Astrocyte of the hippocampus (primary cell): ENCODE measurements at places on chromosomes 2 and 18.

GRCh38 chr18:25284861-25285550 is 67.0 kb downstream of the ZNF521 start:
- DNase-seq, result peak; percentile 33

- peak; percentile 8 for DNase-seq
These were observed 2.5 kb downstream of the MYCN start for GRCh38 chr2:15942711-15943345.

DNA sequence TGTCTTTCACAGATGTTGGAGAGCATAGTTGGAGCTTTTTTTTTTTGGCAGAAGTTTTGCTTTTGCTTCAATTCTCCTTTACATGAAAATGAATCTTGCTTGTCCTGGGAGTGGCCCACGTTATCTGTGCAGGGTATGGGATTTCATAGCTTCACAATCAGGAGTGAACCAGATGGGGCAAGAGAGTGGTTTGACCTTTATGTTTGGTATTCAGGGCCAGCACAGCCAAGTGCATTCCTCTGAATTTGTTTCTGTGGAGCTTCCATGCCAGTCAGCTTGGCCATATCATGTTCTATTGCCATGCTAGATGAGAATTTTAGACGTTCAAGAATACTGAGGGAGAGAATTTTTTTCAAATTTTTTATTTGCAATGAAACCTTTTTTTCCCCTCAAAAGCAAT is 116.6 kb downstream of the PRPF40A start:
- no peak for DNase-seq

DNA sequence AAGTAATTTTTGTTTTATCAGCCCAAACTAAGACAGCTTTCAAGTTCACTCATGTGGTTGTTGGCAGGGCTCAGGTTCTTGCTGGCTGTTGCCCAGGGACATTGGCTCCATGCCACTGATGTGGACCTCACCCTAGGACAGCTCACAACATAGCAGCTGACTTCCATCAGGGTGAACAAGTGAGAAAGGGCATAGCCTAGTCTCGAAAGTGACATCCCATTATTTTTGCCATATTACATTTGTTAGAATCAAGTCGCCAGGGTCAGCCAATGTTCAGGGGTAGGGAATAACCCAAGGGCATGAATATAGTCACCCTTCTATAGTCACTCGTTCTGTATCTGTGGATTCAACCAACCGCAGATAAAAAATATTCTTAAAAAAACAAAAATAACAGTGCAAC is 10.7 kb upstream of the CWC22 start:
- DNase-seq, result peak; percentile 73

- DNase-seq, result no peak
These were observed 705.9 kb downstream of the CCDC85A start for GRCh38 chr2:56889738-56890137.

DNA sequence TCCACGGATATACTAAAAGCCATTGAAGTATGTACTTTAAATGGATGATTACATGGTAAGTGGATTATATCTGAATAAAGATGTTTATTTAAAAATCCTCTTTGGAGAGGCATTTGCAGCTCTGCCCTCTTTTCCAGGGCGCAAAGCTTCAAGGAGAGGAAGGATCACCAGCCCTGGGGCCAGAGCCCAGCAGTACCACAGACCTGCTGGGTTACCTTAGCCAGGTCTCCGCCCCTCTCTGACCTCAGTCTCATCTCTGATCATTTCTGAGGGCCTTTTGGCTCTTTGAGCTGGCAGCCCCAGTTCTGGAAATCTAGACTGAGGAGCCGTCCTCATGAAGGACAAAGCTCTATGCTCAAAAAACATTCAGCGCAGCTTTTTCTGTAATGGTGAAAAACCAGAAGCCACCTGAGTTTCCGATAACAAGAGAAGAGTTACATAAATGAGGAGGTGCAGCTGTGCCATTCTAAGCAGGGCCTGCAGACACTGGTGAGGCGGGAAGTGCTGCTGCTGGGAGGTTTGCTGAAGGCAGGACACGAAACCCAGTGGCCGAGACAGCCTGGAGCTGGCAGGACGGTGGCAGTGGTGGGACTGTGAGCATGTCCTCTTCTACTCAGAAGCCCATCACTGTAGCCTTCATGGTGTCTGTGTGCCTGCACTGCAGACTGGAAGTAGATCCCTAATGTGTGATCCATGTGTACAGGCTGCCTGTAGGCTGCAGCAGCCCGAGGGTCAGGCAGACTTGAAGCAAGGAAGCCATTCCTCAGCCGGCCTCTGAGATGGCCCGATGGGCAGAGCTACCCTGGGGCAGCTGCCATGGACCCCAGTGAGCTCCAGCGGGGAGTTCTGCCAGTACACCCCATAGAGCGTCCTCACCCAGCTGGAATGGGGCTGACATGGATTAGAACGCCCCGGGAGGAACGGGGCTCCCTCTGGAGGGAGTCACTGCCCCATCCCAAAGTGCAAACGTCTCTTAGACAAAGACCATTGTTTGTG is 27.7 kb downstream of the ADRA2B start:
- no peak for DNase-seq
